ENCODE measurements at places on chromosomes 6 and 20.

DNA sequence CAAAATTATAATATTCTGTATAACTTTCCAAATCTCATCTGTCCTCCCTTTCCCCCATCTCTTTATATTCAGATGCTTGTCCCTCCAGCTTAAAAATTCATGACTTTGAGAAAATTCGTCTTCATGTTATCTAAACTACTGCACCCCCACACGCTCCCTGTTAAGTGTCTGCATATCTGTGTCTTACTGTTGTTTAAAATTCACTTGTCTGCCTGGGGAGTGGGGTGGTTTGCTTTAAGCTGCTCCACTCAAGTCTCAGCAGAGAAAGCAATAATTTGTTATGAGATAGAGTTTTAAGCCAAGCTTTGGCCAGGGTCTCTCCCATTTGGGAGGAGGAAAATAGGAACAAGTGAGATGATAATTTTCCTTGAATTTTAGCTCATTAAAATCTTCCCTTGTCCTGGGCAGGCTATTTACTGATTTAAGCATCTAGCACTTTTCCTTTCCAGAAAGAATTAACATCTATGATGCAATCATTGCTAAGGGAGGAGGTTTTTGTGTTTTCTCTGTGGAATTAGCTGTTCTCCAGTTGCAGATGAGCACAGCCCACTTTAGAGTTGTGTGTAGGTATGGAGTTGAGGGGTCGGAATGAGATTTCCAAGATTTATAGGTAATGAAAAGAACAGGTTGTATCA, 36.8 kb downstream of the MTHFD1L start:
- H3K4me3 ChIP-seq: no peak overlapping the region
- no peak for DNase-seq
- H3K27ac ChIP-seq: no peak overlapping the region
- H3K27me3 ChIP-seq: no peaks in the 10 kb centered on the region

DNA sequence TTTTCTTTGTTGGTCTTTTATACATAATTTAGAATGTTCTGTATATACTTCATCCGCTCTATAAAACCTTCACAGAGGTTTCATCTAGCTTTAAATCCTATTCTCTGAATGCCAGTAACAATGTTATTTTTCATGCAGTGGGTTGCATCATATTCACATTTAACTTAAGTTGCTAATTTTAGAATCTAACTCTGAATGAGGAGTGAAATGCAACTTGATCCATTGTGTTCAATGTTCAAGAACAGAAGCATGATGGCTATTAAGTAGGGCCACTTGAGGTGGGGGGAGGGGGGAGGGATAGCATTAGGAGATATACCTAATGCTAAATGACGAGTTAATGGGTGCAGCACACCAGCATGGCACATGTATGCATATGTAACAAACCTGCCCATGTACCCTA, 224.5 kb downstream of the NKAIN2 start:
- no peaks in the 10 kb centered on the region for H3K36me3 ChIP-seq
- H3K4me1 ChIP-seq: no peaks in the 10 kb centered on the region
- no peak for DNase-seq
- no peak overlapping the region for H3K27ac ChIP-seq

- H3K36me3 ChIP-seq: peaks cover 2% of the 10 kb centered on the region
- H3K4me3 ChIP-seq: no peak overlapping the region
- no peak for DNase-seq
- peaks cover 25% of the 10 kb centered on the region for H3K27me3 ChIP-seq
These were observed 72.9 kb downstream of the TSBP1 start for GRCh38 chr6:32298632-32299336.

DNA sequence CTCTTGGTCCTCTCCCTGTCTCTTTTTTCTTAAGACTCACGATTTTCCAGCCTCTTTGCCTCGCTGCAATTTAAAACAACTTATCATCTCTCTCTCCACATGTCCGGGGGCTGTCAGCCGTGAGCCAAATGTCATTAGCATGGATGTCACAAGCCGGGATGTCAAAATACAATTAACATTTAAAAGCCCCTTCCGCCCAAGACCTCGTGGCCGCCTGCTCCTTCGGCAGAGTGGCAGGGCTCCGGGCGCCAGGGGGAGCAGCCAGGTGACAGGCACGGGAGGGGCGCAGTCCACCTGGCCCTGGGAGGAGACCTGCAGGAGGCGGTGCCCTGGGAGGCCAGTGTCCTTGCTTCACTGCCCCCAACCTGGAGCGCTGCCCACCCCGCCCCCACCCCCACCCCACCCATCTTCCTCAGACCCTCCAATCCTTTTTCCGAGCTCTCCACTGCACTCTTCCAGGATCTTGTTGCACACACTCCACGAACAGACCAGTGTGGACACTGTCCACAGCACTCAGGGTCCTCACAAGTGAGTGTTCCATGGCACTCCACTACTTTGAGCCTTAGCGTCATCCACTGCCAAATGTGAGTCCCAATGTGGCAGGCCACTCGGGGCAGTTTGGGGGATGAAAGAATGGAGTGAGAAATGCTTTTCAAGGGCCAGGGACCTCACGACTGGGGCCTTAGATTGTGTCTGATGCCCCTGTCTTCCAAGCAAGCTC, 5.6 kb upstream of the GRM4 start:
- no peak overlapping the region for H3K27ac ChIP-seq
- peaks cover 9% of the 10 kb centered on the region for H3K4me1 ChIP-seq
- DNase-seq: no peak
- H3K27me3 ChIP-seq: peaks cover 65% of the 10 kb centered on the region
- peaks cover 8% of the 10 kb centered on the region for H3K36me3 ChIP-seq
- H3K4me3 ChIP-seq: no peak overlapping the region

DNA sequence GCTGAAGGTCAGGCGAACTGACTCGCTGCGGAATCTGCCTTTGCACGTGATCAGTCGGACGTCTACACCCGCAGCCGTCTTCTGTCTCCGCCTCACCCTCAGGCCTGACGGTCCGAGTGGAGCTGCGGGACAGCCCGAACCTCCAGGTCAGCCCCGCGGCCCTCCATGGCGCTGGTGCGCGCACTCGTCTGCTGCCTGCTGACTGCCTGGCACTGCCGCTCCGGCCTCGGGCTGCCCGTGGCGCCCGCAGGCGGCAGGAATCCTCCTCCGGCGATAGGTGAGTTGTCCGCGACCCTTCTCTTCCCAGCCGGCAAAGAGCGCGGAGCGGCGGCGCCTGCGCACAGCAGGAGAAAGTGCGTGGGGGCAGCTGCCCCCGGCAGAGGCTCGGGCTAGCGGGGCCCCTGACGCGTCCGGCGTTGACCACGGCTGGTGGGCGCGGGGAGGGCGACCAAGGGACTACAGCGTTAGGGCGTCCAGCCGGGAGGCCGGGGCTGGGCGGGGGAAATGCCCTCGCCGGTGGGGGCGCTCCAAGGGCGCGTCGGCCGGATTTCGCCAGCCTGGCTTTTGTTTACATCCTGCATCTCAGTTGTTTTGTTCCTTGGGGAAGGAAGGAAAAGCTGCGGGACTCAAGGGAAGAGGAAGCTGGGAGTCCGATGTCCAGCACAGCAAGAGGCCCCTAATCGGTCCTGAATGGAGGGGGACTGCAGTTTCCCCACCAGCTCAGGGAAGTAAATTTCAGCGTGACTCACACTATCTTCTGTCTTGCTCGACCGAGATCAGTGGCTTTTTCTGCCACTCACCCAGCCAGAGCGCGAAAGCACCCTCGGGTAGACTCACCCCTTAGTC, at the start of gene SMPDL3A:
SMPDL3A (plus strand) TSS at position 77 of the 846 bp plus-strand sequence; CDS start at position 166, 89 bp downstream.
- peaks cover 4% of the 10 kb centered on the region for H3K36me3 ChIP-seq
- peak within 1 kb of the TSS; percentile 79 for H3K4me3 ChIP-seq
- H3K27me3 ChIP-seq: peaks cover 52% of the 10 kb centered on the region
- DNase-seq: no peak

GRCh38 chr6:56419191-56419590, 171.8 kb upstream of the COL21A1 start:
- peaks cover 18% of the 10 kb centered on the region for H3K27me3 ChIP-seq
- no peak overlapping the region for H3K4me3 ChIP-seq
- no peak overlapping the region for H3K27ac ChIP-seq

- H3K27me3 ChIP-seq: no peaks in the 10 kb centered on the region
- no peak overlapping the region for H3K4me3 ChIP-seq
- H3K4me1 ChIP-seq: no peaks in the 10 kb centered on the region
These were observed 282.6 kb upstream of the ID4 start for GRCh38 chr6:19554356-19555225.

GRCh38 chr20:62748311-62748710, 39.7 kb downstream of the NTSR1 start:
- H3K4me3 ChIP-seq: no peak overlapping the region
- H3K36me3 ChIP-seq: peaks cover 5% of the 10 kb centered on the region
- DNase-seq: no peak
- H3K27ac ChIP-seq: no peak overlapping the region

DNA sequence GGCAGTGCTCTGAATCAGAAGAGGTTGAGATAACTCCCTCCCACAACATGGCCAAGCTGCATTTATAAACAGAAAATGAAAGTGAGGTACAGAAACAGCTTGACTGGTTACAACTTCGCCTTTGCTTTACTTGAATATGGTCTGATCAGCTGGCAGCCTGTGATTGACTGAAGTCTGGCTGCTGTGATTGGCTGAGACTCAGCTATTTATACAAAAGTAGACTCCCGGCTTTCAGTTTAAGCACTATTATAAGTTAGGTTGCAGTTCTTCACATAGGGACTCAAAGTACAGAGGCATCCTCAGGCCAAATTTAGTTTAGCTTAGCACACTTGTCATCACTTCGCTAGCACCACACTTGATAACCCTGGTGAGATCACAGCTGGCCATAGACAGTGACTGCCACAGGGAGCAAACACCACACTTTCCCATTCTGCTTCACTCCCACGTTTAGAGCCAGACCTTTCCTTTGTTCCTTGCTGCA, 362.6 kb downstream of the EPM2A start:
- H3K4me1 ChIP-seq: peaks cover 7% of the 10 kb centered on the region
- H3K27ac ChIP-seq: peak overlapping the region; percentile 1
- H3K27me3 ChIP-seq: no peaks in the 10 kb centered on the region
- DNase-seq: no peak

GRCh38 chr6:125985979-125986300, 400 bp upstream of the TRMT11 start:
- peaks cover 13% of the 10 kb centered on the region for H3K4me1 ChIP-seq
- no peak overlapping the region for H3K27ac ChIP-seq
- no peaks in the 10 kb centered on the region for H3K27me3 ChIP-seq
- no peaks in the 10 kb centered on the region for H3K36me3 ChIP-seq
- H3K4me3 ChIP-seq: no peak overlapping the region
- no peak for DNase-seq

GRCh38 chr6:119348748-119349360, 707 bp downstream of the MAN1A1 start:
- peak overlapping the region; percentile 89 for H3K27ac ChIP-seq
- H3K27me3 ChIP-seq: no peaks in the 10 kb centered on the region
- peak overlapping the region; percentile 95 for H3K4me3 ChIP-seq
- no peaks in the 10 kb centered on the region for H3K36me3 ChIP-seq

GRCh38 chr6:3402310-3403237, 54.3 kb downstream of the SLC22A23 start:
- DNase-seq: no peak
- H3K27ac ChIP-seq: no peak overlapping the region
- peaks cover under 1% of the 10 kb centered on the region for H3K4me1 ChIP-seq
- no peak overlapping the region for H3K4me3 ChIP-seq
- peaks cover 3% of the 10 kb centered on the region for H3K36me3 ChIP-seq

- H3K4me3 ChIP-seq: peak overlapping the region; percentile 62
- peaks cover 50% of the 10 kb centered on the region for H3K4me1 ChIP-seq
- no peaks in the 10 kb centered on the region for H3K27me3 ChIP-seq
- H3K36me3 ChIP-seq: peaks cover 2% of the 10 kb centered on the region
These were observed 32.8 kb upstream of the CEP85L start for GRCh38 chr6:118683881-118684872.

Measured in T-helper 17 cell (primary cell).